ENCODE measurements at places on chromosomes 13 and 19.

GRCh38 chr13:29543230-29544215, 52.0 kb downstream of the SLC7A1 start:
- DNase-seq = no peak

DNA sequence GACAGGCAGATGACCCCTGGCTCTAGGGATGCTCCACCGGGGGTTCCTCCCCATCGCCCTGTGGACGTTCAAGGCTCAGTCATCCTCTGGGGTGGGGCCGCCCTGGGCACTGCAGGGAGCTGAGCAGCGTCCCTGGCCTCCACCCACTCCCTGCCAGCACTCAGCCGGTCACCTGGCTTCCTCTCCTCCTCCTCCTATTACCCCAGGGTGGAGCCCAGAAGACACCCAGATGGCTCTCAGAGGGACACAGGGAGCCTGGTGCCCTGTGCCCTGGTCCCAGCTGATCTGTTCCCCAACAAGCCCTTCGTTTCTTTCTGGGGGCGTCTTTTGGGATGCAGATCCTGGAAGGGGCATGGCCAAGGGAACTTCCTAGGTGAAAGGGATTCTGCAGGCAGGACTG, 3.7 kb upstream of the MKNK2 start:
- DNase-seq = no peak

- peak; percentile 2 for DNase-seq
Observed at GRCh38 chr13:105787632-105788031, 747.8 kb downstream of the EFNB2 start.

GRCh38 chr13:91546900-91547299, 148.5 kb downstream of the GPC5 start:
- DNase-seq = no peak

DNA sequence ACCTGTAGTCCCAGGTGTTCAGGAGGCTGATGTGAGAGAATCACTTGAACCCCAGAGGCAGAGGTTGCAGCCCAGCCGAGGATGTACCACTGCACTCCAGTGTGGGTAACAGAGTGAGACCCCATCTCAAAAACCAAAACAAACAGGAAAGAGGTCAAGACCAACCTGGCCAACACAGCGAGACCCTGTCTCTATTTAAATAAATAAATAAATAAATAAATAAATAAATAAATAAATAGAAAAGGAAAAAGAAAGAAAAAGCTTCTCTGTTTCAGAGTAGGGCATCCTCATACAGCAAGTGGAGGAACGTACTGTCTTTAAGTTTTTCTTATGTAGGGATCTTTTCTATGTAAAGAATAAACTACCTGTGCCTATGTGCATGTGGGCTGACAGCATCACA, 2.3 kb downstream of the ZNF700 start:
- no peak for DNase-seq

GRCh38 chr19:45591638-45592005, 7.0 kb upstream of the OPA3 start:
- no peak for DNase-seq

- peak; percentile 20 for DNase-seq
Observed at GRCh38 chr19:33727331-33727998, 69.2 kb upstream of the KCTD15 start.

DNA sequence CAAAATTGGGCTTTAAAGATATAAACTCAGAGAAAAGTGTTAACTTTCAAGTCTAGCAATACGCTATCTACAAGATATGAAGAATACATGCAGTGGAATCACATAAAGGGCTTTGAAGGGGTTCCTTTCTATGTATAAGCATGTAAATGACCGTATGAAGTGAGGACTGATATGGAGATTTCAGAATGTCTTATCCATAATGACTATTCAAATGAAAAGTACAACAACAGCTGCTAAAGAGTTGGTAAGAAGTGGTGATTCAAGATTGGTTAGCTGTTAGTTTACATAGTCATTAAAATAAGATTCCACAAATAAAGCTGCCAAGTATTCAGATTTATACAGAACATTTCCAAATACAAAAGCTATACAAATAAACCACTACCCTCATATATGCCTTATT, 153.4 kb upstream of the STARD13 start:
- DNase-seq = no peak

DNA sequence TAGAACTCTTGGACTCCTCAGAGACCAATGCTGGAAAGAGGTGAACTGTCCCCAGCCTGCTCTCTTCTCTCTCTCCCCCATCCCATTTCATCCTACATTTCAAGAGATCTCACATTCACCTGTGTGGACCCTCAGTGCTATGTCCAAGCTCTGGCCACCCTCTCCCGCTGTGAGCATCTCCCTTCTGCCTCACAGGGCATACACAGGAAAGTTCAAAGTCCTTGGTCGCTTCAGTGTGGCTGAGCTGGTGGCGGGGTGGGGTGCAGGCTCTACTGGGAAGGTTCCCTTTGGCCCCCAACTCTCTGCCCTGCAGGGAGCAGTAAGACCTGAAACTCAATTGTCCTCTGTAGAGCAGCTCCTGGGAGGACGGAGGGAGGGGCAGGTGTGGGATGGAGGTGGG, 27.0 kb downstream of the SPTBN4 start:
- DNase-seq = no peak

DNA sequence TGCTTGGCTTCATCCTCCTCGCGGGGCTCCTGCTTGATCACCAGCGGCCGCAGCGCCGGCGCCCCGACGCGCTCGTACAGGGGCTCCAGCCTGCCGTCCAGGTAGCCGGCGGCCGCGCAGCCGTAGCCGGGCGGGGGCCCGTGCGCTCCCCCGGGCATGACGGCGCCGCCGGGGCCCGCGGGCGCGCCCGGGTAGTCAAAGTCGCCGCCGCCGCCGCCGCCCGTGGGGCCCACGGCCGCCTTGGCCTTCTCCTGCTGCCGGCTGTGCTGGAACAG, 497 bp downstream of the CEBPA start:
- DNase-seq = no peak

DNA sequence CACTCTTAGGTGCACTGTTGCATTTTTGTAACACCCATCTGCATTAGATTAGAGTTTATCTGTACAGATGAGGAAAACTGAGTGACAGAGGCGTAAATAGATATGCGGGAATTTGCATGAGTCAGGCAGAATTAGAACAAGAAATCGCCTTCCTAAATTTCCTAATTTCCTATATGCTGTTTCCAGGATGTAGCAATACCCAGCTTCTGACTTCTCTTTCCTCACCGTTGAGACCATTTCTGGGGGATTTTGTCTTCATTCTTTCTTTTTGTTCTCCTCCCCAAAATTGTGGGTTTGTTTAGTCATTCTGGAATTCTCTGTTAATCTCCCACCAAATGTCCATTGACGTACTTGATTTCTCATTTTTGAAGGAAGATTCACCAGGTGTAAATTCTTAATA, 10.6 kb upstream of the ZNF792 start:
- no peak for DNase-seq
